Activated T-helper 1 cell treated with anti-CD3 and anti-CD28 coated beads, Interleukin-2, amount 50 U/mL, for 16 hours (primary cell): ENCODE measurements at places on chromosomes 4 and X.

- DNase-seq: no peak
These were observed 29.5 kb downstream of the TAPT1 start for GRCh38 chr4:16196482-16197393.

DNA sequence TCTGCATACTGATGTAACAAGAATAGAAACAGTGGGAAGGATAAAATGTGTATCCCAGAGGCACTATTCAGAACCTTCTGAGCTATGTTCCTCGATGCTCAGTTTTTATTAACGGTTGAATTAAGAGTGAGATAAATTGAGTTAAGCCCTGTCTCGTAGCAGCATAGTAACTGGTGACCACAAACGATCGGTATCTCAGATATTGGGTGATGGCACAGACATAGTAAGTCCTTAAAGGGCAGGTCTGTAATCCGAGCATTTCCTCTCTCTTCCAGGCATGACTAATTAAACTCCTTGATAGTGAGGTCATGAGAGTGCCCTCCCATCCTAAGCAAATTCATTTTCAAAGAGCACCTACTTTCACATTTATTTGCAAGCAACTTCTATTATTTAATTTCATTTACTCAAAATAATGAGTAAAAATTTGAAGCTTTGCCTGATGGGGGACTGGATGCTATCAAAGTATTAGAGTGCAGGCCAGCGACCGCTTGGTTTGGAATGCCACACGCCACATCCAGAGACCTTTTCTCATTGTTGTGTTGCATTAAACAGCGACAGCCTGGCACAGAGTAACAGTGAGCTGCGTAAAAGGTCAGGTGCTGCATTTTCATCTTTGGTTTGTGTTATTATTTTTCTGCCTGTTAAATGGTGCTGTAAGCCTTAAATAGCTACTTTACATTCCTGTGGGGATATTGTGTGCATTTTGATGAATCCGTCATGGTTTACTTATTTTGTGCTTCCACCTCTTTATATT lies 101.9 kb downstream of the PCDH7 start:
- DNase-seq: no peak

GRCh38 chrX:10602646-10603045 lies 17.7 kb downstream of the MID1 start:
- DNase-seq: no peak

DNA sequence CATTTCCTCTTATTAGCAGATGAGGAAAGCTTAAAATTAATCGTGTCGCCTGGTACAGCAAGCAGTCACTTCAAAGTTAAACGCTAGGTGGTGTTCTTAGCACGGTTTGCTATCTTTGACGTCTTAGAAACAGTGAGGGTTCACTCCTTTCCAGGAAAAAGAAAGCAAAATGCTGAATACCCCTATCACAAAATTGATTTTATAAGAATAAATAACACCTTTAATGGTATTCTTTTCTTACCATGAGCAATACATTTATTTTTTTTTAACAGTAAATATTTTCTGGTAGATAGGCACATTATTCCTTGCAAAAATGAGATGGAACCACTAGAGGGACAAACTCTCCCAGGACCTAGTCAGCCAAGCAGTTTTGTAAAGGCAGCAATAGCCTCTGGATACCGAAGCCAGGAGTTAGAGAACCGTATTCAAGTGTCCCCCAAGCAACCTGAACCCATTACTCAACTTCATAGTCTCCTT lies 153.9 kb downstream of the KDR start:
- DNase-seq: no peak

DNA sequence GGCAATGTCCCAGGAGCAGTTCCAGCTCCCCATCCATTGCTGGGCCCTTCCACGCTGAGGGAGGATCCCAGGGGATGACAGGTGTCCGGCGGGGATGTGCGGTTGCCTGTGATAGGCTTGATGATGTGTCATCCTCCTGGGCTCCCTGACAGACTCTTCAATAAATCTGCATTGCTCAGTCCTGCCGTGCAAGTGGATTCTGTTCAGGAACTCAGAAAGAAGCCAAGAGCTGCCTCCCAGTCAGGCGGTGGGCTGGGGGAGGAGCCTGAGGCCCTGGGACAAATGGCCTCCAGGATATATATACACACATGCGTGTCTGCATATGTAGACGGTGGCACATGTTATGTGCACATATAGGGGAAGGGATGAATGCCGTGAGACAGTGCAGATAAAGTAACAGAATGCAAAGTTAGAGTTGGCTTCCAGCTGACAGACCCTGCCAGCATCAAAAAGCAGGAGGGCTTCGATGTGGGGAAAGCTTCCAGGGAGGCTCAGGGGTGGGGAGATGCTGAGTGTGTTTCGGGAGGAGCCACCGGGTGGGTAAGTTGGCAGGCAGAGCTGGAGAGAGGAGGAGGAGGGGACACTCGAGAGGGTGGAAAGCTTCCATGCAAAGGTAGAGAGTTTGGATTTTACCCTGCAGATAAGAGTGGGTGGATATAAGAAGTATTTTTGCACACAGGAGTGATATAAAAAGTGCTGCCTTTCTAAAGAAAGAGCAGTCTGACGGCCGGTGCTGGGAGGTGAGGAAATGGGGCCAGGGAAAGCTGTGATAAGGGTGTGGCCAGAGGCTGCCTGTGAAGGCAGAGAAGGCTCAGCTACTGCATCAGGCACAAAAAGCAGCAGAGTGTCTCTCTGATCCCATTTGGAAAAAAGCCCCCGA lies 28.5 kb upstream of the CRMP1 start:
- DNase-seq: no peak

- DNase-seq: no peak
These were observed 2.1 kb upstream of the PCDH7 start for GRCh38 chr4:30718021-30718542.

DNA sequence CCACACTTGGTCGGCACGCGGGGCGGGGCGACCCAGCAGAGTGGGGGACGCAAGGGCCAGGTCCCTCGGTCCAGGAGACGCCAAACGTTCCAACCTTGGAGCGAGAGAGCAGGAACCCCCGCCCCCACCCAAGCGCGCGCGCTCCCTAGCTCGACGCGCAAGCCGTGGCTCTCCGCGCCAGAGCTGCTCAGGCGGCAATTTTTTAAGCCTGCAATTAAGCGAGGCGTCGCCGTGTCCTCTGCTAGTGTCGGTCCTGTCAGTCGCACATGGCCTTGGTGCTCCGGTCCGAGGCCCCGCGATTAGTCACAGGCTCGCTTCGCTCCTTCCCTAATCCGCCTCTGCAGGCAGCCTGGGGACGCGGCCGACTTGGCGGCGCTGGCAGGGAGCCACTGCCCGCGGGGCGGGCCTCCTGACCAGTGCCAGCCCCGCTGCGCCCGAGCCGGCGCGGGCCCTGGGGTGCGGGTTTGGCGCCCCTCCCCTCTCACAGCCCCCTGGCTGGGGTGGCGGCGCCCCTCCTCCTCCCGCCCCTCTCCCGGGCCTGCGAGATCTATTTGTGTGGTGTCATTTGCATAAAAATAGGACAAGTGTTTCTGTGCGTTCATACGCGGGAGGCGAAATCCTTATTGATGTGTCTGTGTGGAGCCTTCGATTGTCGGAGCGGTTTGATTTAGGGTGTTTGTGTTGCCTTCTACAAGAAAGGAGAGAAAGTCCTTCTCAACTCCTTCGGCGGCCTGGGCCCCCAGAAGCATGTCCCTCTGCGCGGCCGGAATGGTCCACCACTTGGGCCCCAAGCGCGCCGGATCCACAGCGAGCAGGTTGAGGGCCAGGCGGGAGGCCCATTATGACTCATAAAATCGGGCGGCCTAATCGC lies 9.8 kb upstream of the BCOR start:
- no peak for DNase-seq

DNA sequence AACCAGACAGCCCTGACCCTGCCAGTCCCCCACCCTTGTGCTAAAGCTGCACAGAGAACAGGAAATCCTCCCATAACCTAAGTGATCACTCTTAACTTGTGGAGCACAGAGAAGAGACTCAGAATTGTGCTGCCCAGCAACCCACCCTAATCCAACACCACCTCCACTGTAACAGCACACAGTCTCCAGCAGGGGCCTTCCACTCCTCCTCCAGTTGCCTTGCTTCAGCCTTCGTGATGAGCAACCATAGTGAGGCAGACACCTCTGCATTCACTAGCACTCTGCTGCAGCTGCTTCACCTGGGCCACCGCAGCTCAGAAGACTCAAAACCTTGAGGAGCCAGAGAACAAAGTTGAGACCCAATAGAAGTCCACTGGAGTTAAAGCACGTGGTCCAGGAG lies 7.9 kb upstream of the UGT2B4 start:
- no peak for DNase-seq

GRCh38 chr4:98352940-98353339 lies 91.8 kb downstream of the RAP1GDS1 start:
- DNase-seq: no peak

GRCh38 chr4:46124773-46125413 lies 1.0 kb upstream of the GABRG1 start:
- no peak for DNase-seq

- no peak for DNase-seq
These were observed 45.1 kb upstream of the PPARGC1A start for GRCh38 chr4:23934915-23935314.

- DNase-seq: peak; percentile 8
These were observed 758 bp upstream of the NR3C2 start for GRCh38 chr4:148442832-148443511.

DNA sequence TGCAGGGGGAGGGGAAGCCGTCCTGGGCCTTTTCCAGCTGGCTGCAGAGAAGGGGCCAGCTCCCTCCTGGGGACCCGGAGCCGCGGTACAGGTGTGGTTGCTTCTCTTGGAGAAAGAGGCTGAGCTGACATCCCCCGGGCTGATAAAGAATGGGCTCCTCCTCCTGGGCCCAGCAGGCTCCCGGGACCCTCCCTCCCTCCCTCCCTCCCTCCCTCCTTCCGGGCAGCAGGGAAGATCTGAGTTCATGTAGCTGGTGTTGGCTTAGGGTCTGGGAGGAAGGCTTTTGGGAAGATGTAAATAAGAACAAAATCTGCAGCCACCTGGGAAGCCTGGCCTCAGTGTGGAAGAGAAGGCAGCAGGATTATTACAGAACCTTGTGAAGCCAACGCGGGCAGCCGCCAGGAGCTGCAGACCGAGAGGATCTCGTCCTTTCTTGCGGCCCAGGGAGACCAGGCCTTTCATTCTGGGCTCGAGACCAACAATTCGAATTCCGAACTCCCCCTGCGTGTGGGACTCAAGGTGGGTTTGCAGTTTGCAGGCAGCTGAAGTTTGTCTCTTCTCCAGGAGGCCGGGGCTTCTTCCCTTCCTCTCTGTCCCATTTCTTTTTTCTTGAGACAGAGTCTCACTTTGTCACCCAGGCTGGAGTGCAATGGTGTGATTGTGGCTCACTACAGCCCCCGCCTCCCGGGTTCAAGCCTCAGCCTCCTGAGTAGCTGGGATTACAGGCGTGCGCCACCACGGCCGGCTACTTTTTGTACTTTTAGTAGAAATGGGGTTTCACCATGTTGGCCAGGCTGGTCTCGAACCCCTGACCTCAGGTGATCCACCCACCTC lies at the start of gene PLCXD1:
Gene PLCXD1 (plus strand): TSS at position 216 of the 834 bp plus-strand sequence. CDS start 2,807 bp downstream, outside the sequence.
- DNase-seq: no peak

DNA sequence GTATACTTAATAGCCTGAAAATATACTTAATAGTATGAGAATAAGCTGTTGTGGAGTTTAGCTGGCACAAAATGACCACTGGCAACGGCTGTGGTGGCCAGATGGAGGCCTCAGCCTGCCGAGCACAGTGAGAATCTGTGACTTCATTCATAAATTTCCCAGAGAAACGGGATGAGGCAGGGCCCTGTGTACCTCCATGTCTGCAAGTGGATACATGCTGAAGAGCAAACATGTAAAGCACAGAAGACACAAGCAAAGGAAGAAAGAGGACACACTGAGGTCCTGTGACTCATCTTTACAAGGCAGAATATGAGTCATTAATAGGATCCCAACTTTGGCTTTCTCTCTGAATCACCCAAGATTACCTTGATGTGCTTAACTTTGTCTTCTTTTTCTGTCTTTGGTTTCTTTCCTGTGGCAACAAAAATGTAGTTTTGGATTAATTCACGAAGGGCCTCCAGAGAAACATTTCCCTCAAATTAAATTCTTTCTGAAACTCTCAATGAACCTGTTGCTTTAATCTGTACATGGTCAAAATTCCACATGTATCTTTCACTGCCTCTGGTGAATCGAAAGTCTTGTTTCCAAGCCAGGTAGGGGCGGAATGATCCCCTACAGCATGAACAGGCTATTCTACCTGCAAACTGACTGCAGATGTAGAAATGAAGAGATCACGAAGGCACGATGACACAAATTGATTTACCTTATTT lies 56.4 kb downstream of the IRF2 start:
- DNase-seq: no peak

DNA sequence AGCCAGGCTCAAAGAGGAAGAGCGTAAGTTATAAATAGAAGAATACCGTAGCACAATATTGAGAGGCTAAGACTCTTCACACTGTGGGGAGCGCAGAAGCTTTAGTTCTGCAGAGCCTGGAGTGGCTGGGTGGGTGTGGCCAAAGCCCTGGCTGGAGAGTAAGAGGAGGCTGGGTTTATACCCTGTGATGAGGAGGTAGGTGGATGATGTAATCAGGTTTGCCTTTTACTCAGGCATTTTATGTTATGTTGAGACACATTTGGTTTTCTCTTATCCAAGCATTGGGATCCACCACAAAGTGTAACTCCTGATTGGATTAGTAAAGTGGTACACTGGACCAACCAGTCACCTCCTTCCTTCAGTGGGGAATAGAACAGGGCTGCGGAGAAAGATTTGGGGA lies 13.9 kb downstream of the CDS1 start:
- DNase-seq: no peak

DNA sequence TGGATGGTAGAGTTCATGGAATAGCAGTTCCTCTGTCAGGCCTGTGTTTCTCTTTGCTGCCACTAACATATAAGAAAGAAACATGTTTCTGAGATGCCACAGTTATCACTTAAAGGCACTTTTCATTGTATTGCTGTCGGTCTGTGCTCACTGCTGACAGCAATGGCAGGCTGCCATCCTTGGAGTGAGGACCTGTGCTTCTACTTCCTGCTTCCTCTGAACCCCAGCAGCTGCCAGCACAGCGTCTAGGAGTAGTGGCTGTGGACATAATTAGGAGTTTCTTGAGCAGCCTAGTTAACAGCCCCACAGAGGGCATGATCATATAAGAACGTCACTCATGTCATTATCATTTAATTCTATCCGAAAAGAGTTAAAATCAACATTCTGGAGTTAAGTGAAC lies 30.5 kb downstream of the F11 start:
- DNase-seq: no peak

- DNase-seq: no peak
These were observed 131.9 kb upstream of the SMIM31 start for GRCh38 chr4:164621886-164622521.

DNA sequence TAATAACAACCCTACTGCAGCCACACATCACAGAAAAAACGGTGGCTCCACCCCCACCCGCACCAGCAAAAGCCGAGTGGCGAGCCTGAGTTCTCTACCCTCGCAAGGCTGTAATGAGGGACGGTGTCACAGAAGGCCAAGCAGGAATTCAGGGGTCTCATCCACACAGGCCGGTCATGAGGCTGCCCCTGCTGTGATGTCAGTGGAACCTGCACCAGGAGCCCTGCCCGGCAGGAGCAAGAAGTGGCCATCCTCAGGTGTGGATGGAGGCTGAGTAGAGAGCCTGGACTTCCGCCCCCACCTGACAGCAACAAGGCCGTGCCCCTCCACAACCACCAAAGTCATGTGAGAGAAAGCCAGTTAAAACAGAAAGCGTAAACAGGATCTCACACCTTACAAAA lies 20.6 kb downstream of the LYAR start:
- DNase-seq: no peak

GRCh38 chr4:79237851-79238250 lies 88.0 kb downstream of the NAA11 start:
- DNase-seq: no peak
